Lower lobe of right lung (tissue), 2 donors: ENCODE measurements at places on chromosomes 16 and 17.

- DNase-seq = peak; percentile 49
Measured at GRCh38 chr16:80931801-80932707, 74.6 kb downstream of the CMC2 start.

DNA sequence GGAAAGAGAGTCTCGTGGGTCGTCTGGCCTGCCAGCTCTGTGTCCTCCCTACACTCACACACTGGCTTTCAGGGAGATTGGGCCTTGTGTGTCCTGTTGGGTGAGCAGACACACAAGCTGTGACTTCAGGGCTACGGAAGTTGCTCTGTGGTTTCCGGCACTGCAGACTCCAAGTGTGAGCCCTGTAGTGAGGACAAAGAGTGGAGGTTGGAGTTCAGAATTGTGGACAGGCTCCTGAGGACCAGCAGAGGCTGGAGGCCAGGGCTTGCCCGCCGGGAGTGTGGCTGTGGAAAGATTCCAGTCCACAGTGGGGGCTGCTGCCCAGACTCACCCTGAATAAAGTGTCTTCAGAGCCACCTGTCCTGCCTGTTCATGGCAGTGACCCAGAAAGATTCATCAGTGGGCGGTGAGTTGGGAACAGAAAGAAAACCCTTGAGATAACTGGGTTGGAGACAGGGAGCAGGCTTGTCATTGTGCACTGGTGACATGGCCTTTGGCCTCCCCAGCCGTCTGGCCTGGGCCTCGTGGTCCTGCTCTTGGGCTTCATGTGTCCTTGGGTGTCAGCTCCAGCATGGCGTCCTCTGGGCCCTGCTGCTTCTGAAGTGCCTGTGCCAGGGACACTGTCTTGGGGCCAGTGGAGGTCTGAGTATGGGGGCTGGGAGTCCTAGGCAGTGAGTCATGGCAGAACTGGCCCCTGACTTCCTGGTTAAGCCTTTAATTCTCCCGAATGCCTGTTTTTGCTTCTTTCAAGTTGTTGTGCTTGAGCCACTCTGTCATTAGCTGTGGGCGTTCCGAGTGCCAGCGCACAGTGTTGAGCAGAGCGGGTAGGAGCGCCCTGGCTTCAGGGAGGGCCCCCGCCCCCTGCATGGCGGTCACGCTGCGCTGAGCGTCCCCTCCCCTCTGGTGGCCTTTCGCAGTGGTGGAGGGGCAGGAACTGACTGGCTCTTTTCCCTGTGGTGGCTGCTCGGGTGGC lies 19.9 kb upstream of the ZNF750 start:
- peak; percentile 83 for DNase-seq

DNA sequence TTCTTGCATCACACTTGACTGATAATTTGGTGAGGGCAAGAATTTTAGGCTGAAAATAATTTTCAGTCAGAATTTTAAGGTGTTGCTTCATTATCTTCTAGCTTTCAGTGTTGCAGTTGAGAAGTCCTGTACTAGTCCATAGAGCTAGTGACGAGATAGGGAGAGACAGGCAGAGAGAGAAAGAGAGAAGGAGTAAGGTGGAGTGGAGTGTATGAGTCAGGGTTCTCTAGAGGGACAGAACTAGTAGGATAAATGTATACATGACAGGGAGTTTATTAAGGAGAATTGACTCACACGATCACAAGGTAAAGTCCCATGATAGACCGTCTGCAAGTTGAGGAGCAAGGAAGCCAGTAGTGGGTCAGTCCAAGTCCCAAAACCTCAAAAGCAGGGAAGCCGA lies 127.2 kb downstream of the UTP18 start:
- no peak for DNase-seq

DNA sequence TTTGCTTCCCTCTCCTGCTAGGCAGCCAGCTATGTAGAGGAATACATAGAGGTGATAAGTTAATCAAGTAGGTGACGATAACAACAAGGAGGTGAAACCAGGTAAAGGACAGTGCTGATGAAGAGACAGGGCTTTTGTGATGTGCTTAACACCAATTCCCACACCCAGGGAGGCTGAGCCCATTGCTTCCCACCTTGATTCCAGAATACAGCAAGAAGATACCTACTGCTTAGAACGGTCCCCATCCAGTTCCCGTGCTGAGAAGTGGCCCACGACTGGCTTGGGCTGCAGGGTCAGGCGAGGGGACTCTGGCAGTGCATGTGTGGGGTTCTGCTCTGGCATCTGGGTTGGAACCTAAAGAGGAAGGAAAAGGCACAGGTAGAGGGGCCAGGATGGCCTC lies 16.1 kb upstream of the GFAP start:
- peak; percentile 14 for DNase-seq

- no peak for DNase-seq
Measured at GRCh38 chr16:57115514-57116182, 23.3 kb downstream of the CPNE2 start.

DNA sequence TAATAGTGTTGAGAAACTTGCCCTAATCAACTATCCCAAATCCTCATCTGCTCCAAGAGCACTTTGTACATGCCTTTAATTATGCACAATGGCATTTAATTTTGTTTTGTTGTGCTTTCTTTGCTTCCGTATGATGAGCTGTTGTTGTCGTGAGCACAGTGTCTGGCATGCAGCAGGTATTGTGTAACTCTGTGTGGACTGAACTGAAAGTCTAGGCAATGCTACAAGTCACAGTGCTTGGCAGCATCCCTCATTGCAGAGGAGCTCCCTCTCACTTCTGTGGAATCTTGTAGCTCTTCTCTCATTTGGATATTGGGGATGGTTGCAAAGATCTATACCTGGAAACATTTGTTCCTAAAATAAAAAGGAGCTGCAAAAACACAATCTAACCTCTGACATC lies 502.2 kb upstream of the CA10 start:
- DNase-seq = no peak

- no peak for DNase-seq
Measured at GRCh38 chr17:71192039-71192555, 928.7 kb upstream of the SOX9 start.

- peak; percentile 88 for DNase-seq
Measured at GRCh38 chr16:30775392-30776188, 11.4 kb downstream of the ZNF629 start.

DNA sequence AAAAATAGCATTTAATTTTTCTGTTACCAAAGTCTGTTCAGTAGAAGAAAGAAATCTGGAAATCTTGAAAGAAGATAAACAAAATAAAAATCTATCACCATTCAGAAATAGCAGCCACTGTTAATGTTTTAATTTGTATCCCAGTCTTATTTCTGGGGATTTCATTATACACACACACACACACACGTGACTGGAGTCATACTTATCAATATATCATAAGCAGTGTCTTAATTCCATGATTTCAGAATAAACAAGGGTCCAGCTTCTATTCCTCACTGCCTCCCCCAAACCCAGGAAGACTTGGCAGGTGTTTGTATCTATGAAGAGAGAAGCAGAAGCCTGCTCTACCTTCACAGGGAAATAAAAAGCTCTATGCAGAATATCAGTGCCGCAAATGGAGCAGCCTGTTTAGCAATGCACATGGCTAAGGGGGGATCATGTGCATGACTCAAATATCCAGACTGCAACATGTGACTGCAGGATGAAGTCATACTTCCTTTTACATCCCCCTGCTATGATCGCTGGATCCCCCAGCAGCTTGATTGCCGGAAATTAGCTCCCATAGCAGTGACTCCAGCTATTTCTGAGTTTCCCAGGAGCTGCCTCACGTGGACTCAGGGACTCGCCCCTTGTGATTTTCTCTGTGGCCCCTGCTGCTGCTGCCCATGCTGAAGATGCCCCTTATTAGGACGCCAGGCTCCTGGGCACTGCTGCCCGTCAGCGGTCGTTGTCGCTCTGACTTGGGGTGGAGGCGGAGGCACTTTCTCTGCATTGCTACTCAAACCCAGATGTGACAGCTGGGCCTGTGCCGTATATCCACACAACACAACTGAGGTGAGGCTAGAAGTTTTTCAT lies 341.0 kb downstream of the CPPED1 start:
- DNase-seq = no peak

- DNase-seq = no peak
Measured at GRCh38 chr17:79843474-79843815, 4.2 kb upstream of the CBX4 start.

GRCh38 chr16:75385507-75386152 lies 47.7 kb downstream of the CFDP1 start:
- DNase-seq = no peak

DNA sequence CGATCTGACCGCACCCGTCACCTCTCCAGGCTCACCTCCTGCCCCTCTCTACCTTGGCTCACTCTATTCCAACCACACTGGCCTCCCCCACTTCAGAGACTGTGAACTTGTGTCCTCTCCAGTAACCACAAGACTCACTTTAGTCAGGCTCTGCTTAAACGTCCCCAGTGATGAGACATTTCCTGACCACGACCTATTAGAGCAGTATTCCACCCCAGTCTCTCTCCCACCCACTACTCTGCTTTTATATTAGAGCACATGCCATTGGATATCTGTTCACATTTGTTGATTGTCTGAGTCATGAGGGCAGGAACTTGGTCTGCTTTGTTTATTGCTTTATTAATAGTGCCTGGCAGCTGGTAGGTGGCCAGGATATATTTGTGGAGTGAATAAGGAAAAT lies 20.1 kb downstream of the COX11 start:
- no peak for DNase-seq

DNA sequence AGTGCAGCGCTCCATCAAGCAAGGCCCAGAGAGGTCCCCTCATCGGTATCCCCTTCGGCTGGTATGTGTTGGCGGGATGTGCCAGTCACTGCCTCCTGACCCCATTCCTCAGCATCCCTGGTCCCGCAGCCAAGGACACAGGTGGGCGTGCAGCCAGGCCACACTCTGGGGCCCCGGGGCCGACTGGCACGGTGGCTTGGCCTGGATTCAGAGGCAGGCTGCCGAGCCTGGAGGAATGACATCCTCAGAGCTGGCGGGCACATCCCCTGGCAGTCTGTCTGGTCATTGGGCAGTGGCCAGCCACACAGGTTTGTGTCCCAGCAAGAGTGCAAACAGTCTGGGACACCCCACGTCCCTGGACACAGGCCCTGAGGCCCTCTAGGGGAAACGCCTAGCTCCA lies 111.1 kb downstream of the SDK2 start:
- no peak for DNase-seq

GRCh38 chr16:30372038-30372712 lies 1.9 kb upstream of the TBC1D10B start:
- DNase-seq = no peak

DNA sequence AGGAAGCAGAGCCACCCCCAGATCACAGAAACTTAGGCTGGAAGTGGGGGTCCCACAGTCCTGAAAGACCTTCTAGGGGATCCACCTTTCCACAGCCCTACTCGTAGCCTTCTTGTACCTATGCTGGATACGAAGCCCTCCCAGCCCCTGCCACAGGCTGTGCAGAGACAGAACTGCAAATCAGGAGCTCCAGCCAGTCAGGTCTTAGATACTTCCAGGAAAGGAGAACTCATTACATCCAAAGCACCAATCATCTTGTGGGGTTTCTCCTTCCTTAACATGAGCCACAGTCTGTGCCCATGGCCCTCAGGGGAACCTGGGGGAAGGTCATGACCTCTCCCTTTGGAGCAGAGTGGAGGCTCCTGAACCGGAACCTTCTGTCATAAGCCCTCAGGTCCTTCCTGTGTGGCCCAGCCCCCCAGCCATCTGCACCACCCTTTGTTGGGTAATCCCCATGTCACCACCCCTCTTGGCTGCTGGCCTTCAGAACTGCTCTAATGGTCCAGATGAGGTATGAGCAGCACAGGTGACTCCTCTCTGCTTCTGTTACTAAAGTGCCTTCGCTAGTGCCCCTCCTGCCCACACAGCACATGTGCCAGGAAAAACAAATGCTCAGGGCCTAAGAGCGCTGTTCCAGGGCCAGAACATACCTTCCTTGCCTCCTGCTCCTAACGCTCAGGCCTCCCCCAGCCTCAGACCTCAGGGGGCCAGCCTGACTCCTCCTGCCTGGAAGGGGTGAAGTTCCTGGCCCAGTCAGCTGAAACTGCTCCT lies 14.6 kb downstream of the SRCIN1 start:
- DNase-seq = peak; percentile 72

DNA sequence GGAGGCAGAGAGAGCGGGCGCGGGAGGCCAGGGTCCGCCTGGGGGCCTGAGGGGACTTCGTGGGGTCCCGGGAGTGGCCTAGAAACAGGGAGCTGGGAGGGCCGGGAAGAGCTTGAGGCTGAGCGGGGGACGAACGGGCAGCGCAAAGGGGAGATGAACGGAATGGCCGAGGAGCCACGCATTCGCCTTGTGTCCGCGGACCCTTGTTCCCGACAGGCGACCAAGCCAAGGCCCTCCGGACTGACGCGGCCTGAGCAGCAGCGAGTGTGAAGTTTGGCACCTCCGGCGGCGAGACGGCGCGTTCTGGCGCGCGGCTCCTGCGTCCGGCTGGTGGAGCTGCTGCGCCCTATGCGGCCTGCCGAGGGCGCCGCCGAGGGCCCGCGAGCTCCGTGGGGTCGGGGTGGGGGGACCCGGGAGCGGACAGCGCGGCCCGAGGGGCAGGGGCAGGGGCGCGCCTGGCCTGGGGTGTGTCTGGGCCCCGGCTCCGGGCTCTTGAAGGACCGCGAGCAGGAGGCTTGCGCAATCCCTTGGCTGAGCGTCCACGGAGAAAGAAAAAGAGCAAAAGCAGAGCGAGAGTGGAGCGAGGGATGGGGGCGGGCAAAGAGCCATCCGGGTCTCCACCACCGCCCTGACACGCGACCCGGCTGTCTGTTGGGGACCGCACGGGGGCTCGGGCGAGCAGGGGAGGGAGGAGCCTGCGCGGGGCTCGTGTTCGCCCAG lies 1.2 kb upstream of the CBX4 start:
- peak; percentile 84 for DNase-seq

- peak; percentile 16 for DNase-seq
Measured at GRCh38 chr17:79626156-79626890, 15.5 kb upstream of the RBFOX3 start.

DNA sequence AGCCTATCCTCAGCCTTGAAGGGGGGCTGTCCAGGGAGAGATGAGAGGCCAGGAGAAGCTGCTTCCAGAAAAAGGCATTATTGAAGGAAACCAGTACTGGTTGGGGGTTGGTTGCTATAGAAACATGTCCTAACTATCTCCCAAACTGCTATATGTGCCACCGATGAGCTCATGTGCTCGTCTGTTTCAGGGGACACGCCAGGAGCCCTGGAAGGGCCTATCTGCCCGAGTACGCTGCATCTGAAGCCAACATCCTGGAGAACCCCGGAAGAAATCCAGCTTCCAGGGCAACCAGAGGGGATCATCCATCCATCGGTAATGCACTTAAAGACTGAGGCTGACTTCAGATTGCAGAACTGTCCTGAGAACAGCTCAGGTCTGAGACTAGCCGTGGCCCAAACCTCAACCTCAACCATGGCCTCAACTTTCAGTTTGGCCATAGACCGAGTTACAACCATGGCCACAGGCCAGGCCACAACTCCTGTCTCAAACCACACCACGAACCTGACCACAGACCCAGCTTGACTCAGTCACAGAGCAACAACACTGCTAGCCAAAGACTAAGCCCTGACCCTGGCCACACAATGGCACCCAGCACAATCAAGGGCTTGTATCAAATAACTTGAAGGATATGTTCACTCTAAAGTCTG lies 10.2 kb downstream of the PITPNM3 start:
- DNase-seq = no peak
